ENCODE measurements at places on chromosomes 7 and 10.

DNA sequence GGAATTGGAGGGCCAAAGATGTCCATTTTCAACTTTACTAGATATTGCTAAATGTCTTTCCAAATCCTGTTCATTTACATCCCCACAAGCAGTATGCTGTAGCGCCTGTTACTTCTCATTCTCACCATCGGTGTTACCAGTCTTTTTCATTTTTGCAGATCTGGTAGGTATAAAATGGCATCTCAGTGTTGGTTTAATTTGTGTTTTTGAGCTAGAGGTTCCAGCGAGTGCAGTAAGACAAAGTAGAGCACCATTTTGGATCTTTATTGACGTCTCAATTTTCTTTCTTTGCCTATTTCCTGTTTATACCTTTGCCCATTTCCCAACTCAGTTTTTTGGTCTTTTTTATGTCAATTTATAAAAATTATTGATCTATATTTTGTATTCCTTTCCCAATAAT lies 55.6 kb downstream of the NRF1 start:
- no peak for DNase-seq

- DNase-seq: peak; percentile 67
Measured at GRCh38 chr7:117830422-117830954, 42.8 kb downstream of the CTTNBP2 start.

- DNase-seq: no peak
Measured at GRCh38 chr10:22849077-22849805, 78.6 kb upstream of the ARMC3 start.

- no peak for DNase-seq
Measured at GRCh38 chr7:157819455-157819807, 482.6 kb downstream of the DNAJB6 start.

GRCh38 chr10:92847202-92847864 lies 987 bp upstream of the EXOC6 start:
- no peak for DNase-seq

DNA sequence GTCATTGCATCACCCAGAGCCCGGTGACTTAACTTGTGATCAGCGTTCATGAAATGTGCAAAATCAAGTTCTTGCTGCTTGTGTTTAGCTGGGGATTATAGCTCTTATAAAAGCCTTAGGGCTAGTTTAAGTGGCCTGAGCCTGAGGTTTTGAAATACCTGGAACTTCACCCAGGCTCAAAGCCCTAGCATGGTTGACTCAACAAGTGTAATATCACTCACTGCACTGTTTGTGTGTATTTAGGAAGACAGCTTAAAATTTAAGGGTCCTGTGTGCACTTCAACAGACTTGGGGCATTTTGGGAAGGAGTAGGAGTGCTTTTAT lies 489.5 kb downstream of the GATA3 start:
- DNase-seq: no peak

DNA sequence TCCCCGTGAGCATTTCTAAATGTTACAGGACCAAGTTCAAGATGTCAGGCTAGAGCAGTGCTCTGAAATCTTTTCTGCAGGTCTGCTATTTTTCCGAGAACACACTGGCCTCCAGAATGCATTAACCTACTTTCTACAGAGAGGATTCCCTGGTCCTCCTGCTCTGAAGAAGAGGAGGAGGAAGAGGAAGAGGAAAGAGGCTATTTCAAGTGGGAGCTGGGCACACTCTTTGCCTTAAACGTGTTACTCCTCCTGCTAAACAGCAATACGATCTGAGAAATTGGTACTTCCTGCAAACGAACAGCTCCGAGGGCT lies 157.4 kb downstream of the FRMD4A start:
- no peak for DNase-seq

- DNase-seq: no peak
Measured at GRCh38 chr7:74292757-74293576, 3.8 kb downstream of the CLIP2 start.

GRCh38 chr7:50282813-50283605 lies 21.5 kb upstream of the IKZF1 start:
- no peak for DNase-seq

DNA sequence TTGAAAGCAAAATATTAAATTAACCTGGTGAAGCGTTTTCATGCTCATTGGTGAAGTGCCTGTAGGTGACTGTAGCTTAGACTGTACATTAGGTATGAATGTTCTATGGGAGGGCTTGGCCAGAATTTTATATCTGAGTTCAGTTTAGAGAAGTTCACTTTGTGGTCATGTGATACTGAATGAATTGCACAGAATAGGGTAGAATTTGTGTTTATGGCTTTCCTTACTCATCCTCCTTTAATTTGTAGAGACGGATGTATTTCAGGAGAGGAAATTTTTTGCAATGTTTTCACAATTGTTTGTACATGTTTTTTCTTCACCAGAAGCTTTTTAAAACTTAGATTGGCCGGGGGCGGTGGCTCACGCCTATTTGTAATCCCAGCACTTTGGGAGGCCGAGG lies 32.3 kb downstream of the REEP3 start:
- DNase-seq: no peak

DNA sequence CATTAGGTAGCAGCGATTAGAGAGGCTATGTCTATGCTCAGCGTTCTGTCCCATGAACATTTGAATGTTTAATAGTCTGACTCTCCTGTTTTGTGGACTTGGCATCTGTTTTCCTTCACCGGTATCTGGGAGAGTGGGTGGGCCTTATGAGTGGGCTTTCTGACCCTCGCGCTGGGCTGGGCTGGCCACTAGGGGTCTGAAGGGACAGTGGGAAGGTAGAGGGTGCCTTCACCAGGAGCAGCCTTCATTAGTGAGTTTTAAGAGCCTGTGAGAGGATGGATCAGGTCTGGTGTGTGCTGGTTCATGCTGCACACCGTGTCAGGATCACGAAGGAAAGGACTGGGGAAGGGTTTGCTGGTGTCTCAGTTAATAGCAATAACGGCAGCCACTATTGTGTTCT lies 33.4 kb downstream of the DCLRE1A start:
- DNase-seq: no peak

Data from NCI-H2029 (cell line).